ENCODE measurements at places on chromosomes 2 and 18.

DNA sequence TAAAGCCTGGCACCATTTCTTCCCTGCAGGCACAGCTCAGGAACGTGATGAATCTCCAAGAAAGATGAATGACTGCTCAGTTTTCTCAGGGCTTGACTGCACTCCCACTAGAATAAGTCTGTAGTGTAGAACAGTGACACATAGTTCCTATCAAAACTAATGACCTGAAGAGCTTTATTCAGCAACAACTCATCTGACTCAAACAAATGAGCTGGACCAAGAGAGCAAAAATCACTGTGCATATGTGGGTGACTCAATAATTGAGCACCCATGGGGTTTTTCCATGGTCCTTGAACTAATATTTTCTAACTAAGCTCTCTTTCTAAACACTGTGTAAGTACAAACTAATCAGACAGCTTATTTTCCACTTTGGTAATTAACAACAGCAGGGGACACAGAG lies 61.1 kb upstream of the XDH start:
- DNase-seq, result no peak

DNA sequence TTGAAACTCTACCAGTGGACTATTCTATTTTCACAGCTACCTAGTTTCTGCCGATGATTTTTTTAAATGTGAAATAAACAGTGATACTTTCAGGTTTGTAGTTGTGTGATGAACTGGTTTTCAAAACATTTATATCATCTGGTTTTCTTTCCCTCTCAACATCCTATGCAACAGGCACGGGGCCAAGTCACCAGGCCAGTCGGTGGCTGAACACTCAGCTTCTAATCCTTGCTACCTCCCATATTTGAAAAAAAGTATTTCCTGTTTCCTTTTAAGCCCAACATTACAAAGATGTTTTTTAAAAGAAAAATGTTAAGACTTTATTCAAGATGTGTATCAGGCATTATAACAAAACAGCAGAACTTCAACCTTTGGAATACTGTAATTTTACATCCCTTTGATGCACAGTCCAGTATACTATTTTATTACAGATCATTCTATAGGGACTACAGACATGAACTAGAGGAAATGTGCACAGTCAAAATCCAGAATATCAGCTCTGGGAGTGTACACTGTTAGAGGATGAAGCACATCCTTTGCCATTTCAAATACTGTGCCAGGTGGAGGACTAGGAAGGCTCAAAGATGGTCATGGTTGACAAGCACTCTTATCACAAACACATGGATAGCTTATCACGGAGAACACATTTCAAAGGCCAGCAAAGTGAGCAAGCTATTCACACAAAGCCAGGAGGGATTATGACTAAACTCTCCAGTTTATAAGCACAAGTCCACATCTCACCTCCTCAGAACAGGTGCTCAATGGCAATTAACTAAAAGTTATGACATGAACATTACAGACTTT lies 14.6 kb downstream of the MRPL35 start:
- no peak for DNase-seq

DNA sequence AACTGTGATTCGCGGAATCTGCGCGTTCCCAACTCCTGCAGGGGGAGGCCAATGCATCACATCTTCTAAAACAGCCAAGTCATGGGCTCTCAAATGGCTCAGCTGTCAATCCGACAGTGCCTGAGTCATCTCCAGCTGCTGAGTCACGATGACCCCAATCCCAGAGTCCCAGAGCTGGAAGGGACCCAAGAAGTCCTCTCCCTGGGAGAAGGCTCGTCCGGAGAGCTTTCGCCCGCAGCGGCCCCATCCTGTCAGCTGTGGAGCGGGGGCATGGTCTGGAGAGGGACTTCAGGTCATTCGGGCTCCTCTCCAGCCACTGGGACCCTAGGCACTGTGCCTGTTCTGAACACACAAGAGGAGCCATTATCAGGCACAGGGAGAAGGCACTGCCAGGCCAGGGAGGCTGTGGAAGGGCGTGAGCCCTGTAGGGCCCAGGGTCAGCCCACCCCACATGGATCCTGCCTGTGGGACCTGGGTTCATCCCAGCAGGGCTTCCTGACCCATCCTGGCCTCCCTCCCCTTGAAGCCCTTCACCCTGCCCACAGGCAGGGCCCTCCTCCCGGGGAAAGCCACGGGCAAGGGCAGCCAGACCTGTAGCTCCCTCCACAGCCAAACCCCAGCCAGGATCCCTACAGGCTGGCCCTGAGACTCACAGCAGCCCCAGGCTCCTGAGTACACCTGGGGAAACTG lies 47.6 kb upstream of the GPC1 start:
- DNase-seq, result no peak

GRCh38 chr2:35591886-35592285 lies 763.7 kb upstream of the CRIM1 start:
- DNase-seq, result no peak

DNA sequence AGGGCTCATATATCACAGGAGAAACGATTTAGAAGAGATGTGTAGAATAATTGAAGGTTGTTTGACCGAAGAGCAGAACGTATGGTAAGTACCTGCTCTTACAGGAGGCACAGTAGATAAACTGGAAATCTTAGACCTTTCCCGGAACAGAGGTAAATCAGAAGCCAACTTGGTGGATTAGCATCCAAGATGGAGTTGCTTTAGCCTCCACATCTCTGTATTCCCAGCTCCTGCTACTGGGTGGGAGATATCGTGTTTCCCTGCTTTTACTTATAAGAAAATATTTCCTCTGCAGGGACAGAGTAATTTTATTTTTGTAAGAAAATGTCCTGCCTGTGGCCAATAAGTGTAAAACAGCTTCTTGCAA lies 164.5 kb downstream of the SLC39A10 start:
- DNase-seq, result no peak

DNA sequence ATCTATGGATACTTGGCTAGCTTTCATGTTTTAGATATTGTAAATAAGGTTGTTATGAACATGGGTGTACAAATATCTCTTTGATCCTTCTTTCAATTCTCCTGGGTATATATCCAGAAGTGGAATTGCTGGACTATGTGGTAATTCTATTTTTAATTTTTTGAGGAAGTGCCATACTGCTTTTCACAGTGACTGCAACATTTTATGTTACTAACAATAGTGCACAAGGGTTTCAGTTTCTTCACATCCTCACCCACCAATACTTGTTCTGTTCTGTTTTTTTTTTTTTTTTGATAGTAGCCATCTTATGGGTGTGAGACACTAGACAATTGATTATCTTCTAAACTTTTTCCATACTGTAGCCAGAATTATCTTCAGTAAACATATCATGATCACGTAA lies 17.3 kb upstream of the NEUROD1 start:
- DNase-seq, result no peak

DNA sequence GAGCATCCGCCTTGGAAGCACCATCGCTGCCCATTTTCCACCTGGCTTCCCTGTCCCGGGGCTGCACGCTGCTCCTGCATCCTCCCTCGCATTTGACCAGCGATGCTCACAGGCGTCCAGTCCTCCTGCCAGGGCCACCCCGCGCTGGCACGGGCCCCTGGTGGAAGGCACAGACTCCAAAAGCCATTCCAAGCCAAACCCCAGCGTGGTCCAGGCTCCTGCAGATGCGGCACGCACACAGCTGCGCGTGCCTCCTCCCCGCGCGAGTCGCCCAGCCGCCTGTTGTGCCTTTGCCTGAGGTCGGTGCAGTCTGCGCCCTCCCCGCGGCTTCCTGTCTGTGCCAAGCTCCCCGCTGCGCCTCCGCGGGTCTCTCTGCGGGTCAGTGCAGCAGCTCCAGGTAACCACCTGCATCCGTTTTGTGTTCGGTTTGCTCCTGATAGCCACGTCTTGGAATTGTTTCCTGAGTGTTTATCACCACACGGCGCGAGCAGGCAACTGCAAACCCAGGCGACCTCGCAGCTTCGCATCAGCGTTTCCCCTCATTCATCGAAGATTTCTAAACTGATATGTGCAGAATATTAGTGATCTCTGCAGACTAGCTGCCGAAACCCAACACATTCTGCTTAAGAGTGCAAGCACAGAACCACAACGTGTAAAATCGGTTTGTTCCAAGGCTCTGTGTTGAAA lies 65.2 kb upstream of the SALL3 start:
- no peak for DNase-seq

DNA sequence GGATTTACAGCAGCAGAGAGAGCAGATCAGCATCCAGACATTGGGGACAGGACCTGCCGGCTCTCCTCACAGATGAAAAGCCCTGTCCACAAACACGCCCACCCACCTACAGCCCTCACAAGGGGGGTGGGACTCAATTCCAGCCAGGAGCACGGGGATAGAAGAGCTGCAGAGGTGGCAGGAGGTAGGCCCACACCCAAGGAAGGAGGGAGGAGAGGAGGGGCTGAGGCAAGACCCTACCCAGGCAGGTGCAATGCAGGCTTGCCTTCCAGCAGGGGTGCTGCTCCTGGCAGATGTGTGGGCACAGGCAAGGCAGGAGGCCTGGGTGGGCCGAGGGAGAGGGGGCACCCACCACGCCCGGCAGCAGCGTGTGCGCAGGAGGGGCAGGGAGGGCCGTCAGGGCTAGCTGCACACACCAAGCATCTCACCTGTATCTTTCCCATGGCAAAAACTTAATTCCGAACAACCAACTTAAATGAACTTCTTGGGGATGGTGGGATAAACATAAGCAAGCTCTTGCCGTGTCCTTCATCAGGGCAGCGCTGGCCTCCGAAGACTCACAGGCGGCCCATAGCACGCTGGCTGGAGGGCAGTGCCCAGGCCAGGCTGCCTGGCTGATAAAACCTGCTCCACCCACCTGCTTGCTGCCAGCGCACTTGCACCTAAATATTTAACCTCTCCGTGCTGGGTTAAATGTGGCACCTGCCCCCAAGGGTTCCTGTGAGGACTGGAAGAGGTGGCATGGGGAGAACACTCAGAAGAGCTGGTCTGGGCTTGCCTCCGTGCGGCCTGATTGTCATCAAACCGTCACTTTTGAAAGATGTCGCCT lies 219.5 kb downstream of the HDAC4 start:
- no peak for DNase-seq

DNA sequence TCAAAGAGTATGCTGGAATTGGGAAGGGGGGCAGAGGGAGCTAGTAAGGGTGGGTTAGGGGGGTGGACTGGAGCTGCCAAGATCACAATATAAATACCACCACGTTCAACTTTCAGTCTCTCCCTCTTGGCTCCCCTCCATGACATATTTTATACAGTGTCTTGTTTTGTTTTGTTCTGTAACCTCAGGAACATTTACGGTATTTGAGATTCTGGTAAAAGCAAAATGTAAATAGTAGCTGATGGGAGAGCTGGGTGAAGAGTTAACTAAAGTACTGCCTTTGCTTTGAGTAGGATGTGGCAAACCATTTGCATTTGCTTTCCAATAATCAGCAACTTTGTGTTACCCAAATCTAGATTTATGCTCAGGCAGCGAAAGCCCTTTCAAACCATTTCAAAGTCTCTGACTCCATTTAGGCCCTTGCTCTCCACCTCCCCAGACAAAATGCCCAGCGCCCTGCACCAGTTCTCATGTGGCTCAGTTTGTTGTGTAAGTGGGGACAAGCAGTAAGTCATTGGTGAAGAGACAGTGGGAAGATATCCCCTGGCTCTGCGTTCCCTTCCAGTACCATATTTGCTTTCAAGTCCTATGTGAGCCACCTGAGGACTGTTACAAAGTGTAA lies 17.4 kb downstream of the IRS1 start:
- DNase-seq, result no peak

All from CD4-positive, alpha-beta T cell treated with Interleukin-17A for 1 hour (primary cell).